ENCODE measurements at places on chromosomes 13 and 19.

DNA sequence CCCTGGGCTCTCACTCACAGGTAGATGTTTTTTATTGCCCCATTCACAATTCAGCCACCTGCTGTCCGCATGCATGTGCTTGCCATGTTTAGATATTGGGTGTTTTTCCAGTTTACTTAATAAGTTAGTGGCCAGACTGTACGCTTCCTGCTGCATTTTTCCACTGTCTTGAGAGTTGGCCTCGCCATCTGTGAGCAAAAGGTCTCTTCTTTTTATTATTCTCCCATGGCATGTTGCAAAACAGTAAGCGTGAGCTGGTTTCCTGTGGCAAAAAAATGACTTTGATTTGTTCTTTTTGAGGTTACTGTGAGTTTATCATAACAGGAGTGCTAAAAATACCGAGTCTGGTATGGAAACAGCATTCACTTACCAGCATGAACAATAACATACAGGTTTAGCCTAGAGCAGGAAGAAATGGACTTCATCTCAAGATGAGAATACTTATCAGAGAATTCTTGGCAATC lies 46.0 kb downstream of the SAE1 start:
- DNase-seq, result no peak

GRCh38 chr13:33970746-33971561 lies 153.0 kb downstream of the RFC3 start:
- no peak for DNase-seq

- DNase-seq, result no peak
Observed at GRCh38 chr13:22874839-22875238, 305.9 kb upstream of the SGCG start.

DNA sequence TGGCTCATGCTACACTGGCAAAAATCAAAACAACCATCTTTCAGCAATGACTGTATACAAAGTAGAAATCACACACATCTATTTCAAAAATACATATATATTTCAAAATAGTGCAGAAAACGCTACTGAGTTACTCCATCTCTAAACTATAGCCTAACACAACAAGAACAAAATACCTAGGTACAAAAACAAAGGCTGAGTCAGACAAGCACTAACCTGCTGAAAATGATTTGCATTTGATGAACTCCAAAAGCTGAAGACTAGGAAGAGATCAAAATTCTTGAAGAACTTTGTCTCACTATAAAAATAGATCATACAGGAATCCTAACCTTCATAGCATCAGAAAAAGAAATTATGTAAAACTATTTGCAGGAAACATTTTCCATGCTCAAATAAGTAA lies 381.6 kb downstream of the EFNB2 start:
- no peak for DNase-seq

DNA sequence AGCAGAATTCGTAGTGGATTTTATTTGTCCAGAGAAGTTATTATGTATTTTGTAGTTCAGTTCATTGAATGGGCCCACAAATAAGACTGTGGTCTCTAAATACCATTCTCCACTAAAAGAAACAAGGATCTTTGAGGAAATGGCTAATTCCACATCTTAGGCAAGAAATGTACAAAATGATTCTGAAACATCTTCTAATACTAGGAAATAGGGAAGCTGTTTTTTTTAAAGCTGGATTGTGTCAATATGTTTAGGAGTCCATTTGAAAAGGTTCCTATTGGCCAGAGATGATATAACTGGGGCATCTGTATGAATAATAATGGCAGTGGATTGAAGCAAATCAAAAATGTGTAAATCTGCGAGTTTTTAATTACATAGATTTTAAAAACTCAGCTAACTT lies 88.5 kb upstream of the SIAH3 start:
- DNase-seq, result no peak

- DNase-seq, result no peak
Observed at GRCh38 chr13:26867451-26868091, 107.0 kb upstream of the GPR12 start.

DNA sequence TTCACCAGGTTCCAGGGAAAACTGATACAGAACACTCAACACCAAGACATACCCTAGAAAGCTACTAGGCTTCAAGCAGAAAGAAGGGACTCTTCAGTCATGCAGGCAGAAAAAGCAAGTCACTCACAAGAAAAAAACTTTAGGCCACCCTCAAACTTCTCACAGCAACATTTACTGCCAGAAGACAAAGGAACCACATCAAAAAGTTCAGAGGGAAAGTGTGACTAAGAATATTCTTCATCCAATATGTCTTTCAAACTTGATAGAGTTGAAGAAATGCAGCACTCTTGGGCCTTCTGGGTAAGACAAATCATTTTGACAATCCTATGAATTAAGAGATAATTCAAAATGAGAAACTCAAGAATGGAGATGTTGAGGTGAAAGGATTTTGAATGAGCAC lies 7.7 kb downstream of the DZIP1 start:
- DNase-seq, result no peak

Measured in amygdala (tissue), 56 donors.